Activated CD4-positive, CD25-positive, alpha-beta regulatory T cell treated with anti-CD3 and anti-CD28 coated beads, Interleukin-2, amount 50 U/mL, for 24 hours (primary cell): ENCODE measurements at places on chromosomes 1 and 21.

DNA sequence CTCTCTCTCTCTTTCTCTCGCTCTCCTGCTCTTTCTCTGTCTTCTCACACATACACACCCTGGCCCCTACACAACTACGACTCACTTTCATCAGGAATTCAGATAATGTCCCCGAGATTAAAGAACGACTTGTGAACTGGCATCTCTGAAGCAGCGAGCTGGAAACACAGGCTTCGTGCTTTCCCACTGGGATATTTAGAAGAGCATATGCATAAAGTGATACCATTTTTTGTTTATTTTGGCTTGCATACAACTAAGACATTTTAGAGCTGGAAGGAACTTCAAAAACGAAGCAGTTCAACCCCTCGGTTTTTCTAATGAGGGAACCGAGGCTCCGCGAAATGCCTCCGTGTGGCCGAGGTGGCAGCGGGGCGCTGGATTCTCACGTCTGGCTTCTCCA, 88.6 kb downstream of the ZBTB18 start:
- no peak for ATAC-seq

GRCh38 chr1:88274431-88274830, 409.6 kb upstream of the PKN2 start:
- ATAC-seq = no peak

- no peak for ATAC-seq
These were observed 309.1 kb upstream of the SNX7 start for GRCh38 chr1:98352378-98352777.

DNA sequence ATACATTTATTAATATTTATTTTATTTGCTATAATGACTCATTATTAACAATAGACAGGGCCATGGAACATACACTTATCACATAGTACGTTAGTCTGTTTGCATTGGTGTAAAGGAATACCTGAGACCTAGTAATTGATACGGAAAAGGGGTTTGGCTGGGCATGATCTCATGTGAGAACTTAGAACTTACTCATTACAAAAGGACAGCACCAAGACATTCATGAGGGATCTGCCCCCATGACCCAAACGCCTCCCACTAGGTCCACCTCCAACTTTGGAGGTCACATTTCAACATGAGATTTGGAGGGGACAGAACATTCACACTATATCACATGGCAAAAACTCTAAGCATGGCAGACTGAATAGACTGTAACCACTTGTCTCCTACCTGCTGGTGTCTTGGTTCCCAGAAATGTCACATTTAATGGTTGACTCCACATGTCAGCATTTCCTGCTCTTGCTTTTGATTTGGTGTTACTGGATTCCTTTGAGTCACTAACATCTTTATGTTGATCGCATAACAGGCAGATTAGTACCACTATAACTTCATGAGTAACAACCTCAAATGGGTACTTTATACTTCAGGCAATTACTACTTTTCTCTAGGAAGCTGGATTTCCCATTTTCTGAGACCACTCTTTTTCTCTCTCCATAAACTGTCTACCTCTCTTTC, 3.5 kb upstream of the C1orf116 start:
- no peak for ATAC-seq

- peak; percentile 19 for ATAC-seq
These were observed 659 bp downstream of the FAF1 start for GRCh38 chr1:50959303-50959912.

DNA sequence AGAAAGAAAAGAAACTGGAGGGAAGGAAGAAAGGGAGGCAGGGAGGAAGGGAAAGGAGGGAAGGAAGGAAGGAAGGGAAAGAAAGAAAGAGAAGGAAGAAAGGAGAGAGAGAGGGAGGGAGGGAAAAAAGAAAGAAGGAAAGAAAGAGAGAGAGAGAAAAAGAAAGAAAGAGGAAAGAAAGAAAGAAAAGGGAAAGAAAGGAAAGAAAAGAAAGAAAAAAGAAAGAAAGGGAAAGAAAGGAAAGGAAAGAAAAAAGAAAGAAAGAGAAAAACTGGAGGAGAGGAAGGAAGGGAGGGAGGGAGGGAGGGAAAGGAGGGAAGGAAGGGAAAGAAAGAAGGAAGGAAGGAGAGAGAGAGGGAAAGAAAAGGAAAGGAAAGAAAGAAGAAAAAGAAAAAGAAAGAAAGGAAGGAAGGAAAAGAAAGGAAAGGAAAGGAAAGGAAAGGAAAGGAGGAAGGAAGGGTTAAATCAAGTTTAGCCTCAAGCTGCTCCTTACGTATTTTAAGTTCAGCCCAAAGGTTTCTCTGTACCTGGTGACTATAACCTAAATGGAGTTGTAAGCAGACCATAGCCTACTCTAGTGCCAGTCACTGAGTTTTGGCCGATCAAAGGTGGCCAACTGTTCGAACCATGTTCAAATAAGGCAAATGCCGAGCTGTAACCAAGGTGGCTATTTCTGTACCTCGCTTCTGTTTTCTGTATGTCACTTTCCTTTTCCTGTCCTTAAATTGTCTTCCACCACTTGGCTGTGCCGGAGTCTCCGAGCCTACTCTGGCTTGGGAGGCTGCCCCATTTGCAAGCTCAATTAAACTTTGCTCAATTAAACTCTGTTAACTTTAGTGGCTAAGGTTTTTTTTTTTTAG, 37.8 kb upstream of the TMPRSS2 start:
- no peak for ATAC-seq

DNA sequence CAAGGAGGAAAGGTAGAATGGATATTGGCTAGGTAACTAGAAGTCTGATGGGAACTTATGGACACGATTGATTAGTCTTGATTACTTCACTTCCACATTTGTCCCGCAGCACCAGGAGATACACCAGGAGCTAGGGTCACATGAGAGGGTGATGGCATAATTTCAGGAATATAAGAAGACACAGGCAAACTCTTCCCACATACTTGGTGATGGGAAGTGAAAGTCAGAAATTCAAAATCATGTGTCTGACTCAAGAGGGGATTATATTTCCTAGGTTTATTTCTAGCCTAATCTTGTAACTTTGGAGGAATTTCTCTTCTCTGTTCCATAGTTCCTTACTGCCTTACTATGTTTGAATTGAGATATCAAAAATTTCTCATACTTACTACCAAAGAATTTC, 185.0 kb downstream of the PBX1 start:
- no peak for ATAC-seq

DNA sequence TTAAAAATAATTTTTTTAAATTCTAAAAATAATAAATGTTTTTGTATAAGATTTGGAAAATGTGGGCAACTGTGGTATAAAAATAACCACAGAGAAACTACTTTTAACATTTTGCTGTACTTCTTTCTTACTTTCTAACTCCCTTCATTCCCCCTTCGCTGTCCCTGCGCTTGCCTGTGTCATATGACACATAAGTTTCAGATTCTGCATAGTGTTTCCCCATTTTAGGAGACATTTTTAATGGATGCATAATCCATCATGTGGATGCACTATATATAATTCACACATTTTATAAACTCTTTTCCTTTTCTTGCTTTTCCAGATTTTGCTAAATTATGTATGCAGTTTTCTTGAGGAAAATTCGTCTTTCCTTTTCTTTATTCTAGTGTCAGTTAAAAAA, 16.3 kb downstream of the ATG4C start:
- ATAC-seq = no peak

DNA sequence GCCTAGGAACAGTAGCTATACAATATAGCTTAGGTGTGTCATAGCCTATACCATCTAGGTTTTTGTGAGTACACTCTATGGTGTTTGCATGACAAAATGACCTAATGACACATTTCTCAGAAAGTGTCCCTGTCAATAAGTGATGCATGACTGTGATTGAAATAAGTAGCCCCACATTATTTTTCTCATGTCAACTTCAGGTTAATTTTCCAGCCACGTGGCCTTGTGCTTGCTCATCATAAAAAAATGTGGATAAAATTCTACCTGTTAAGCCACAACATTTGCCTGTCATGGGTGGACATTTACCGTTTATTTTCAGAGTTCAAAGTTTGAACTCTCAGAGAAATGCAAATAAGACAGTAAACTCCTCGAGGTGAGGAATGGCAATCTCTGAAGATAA, 5.5 kb downstream of the DISC1 start:
- ATAC-seq = no peak

GRCh38 chr1:207312604-207312920, 8.9 kb upstream of the CD55 start:
- no peak for ATAC-seq

DNA sequence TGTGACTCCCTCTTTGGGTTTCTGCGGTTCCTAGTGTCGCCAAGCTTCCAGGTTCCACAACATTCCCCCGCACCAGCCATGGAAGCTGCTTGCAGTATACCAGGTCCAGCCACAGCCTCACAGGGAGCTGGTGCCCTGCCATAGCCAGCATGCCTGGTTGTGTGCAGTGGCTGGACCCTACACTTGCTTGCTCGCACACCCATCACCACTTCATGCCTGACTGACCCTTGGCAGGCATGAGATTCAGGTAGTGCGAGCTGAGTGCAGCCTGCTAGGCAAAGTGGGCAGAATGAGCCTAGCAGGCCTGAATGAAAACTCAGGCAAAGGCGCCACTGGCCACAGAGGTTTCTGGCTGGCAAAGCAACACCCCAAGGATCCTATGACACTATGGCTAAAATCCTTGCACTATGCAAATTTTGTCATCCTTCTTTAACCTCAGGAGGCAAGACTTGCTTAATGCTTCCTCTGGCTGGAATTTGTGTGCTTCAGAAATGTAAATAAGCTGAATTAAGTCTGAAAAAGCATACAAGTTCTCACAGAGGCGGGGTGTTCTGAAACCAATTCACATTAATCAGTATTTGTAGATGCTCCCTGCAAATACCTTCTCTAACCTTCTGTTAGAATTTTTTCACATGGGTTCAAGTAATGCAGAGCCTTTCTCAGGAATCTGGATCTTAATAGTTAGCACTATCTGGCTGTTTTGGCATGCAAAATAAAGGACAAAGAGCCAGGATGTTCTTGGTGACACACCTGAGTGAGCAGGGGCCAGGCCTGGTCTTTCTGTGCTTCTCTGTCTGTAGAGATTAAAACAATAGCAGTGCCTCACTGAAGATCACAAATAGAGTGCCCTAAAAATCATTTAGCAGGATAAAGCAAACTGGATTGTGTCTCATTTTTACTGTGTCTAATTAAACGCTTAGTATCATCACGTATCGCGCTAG, 256.9 kb downstream of the GPATCH2 start:
- no peak for ATAC-seq

DNA sequence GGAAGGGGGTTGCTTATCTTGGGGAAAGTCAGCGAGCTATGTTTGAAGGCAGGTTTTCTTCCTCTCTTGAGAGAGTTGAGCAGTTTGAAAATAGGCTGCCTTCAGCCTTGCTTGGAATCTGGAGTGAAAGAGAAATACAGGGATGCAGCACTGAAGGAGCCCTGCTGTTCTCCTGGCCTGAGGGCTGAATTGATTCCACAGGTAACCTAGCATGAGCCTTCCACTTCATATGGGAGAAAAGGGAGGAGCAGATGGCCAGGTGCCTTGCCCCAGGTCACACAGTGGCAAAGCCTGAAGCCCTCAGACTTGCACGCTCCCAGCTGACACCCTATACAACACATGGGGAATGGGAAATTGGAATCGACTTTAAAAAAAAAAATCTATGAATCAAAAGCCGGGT, 88.0 kb upstream of the WLS start:
- ATAC-seq = no peak

GRCh38 chr1:14612256-14612655, 13.8 kb downstream of the KAZN start:
- ATAC-seq = no peak

GRCh38 chr1:7373876-7374562, 397.1 kb upstream of the VAMP3 start:
- no peak for ATAC-seq

DNA sequence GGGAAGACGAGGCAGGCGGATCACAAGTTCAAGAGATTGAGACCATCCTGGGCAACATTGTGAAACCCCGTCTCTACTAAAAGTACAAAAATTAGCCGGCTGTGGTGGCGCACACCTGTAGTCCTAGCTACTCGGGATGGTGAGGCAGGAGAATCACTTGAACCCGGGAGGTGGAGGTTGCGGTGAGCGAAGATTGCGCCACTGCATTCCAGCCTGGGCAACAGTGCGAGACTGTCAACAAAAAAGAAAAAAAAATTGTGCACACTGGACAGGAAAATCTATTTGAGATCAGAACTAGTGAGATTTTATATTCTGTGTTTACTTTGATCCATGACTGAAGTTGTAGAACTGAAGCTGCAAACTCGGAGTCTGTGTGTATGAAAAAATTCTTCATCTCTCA, 40.2 kb downstream of the SNRPE start:
- ATAC-seq = no peak

- no peak for ATAC-seq
These were observed 71.3 kb upstream of the S1PR1 start for GRCh38 chr1:101165532-101165931.

DNA sequence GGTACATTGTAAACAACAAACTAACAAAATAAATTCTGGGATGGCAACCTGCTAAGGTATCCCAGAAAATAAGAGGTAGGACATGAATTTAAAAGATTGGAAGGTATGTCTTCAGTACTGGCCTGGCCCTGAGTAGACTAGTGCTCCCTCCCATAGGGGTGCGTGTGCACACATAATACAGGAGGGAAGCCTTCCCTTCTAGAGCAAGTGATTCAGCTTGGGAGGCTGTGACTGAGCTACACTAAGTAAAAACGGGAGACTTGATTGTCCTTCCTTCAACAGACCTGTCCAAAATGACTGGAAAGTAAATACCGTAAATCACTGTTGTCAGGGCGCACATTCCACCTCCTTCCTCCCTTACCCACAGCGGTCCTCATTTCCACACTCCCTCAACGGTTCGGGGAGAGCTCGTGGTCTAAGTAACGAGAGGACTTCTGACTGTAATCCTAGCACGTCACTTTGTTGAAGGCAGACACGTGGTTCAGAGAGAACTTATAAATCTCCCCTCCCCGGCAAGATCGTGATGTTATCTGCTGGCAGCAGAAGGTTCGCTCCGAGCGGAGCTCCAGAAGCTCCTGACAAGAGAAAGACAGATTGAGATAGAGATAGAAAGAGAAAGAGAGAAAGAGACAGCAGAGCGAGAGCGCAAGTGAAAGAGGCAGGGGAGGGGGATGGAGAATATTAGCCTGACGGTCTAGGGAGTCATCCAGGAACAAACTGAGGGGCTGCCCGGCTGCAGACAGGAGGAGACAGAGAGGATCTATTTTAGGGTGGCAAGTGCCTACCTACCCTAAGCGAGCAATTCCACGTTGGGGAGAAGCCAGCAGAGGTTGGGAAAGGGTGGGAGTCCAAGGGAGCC, at the start of gene TGFB2:
TSS of gene TGFB2 (plus strand) at position 523 of the 859 bp plus-strand sequence. CDS start 1,366 bp downstream, outside the sequence.
- ATAC-seq = peak; percentile 42

- ATAC-seq = peak; percentile 78
These were observed 7.8 kb downstream of the HEYL start for GRCh38 chr1:39631361-39632322.

DNA sequence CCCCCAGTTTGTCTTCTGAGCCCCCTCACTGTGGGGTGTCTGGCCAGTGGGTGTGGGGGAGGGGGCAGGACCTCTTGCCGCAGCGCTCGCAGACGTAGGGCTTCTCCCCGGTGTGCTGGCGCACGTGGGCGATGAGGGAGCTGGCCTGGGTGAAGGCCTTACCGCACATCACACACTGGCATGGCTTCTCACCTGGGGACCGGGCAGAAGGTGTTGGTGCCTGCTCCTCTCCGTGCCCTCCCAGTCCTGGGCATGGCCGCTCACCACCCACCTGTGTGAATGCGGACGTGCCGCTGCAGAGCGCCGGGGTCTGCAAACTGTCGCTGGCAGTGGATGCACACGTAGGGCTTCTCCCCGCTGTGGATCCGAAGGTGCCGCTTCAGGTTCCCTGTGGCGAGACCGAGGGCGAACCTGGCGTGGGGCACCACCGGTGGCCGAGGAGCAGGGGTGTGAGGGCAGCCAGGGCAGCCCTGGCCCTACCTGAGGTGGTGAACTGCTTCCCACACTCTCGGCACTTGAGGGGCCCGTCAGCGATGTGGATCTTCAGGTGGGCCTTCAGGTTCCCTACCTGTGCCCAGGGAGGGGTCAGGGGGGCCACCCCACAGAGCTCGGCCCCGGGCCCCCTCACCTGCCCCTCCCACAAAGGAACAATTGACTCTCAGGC, 32.4 kb downstream of the ZBTB17 start:
- no peak for ATAC-seq
